ENCODE measurements at places on chromosomes 3 and 15.

- DNase-seq, result no peak
Observed at GRCh38 chr3:30747771-30748281, 141.4 kb downstream of the TGFBR2 start.

DNA sequence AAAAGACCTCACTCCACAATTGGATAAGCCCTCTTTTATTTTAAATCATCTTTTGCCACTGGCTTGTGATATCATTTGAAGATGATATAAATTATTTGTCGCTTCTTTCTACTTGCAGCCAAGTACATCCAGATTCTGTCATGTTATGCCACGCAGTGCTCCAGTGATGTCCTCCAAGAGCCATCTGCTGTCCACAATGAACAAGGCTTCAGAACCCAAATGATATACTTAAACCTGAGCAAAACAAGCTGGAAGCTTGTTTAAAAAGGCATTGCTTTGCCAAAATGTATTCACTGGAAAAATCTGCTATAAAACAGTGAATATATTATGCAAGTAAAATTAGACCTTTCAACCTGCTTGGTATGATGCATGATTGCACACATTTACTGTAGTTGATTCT lies 58.8 kb upstream of the ARL6 start:
- DNase-seq, result no peak

GRCh38 chr15:25532269-25533140 lies 93.7 kb upstream of the UBE3A start:
- no peak for DNase-seq

GRCh38 chr15:31461911-31462480 lies 135.4 kb downstream of the KLF13 start:
- no peak for DNase-seq

- DNase-seq, result no peak
Observed at GRCh38 chr15:78682693-78683410, 41.8 kb upstream of the CHRNB4 start.

- DNase-seq, result no peak
Observed at GRCh38 chr3:15645740-15646501, 44.4 kb downstream of the BTD start.

- DNase-seq, result no peak
Observed at GRCh38 chr3:185319801-185320200, 43.1 kb upstream of the MAP3K13 start.

GRCh38 chr15:66841953-66842681 lies 140.1 kb downstream of the SMAD6 start:
- DNase-seq, result no peak

DNA sequence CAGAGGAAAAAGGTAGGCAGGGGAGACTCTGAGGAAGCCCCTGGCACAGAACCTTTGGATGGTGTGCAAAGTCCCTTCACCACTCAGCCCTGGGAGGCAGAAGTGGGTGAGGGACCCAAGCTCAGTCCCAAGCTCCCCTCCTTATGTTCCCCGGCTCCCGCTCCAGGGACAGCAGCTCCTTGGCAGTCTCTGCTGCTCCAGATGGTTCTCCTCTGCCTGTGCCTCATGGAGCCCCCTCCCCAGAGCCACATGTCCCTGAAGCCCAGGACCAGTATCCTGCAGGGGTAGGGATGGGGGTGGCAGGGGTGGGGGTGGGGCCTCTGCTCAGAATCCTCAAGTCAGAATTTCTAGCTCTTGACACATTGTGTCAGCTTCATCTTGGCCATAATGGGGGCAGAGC lies 8.0 kb upstream of the CAMKV start:
- DNase-seq, result no peak

DNA sequence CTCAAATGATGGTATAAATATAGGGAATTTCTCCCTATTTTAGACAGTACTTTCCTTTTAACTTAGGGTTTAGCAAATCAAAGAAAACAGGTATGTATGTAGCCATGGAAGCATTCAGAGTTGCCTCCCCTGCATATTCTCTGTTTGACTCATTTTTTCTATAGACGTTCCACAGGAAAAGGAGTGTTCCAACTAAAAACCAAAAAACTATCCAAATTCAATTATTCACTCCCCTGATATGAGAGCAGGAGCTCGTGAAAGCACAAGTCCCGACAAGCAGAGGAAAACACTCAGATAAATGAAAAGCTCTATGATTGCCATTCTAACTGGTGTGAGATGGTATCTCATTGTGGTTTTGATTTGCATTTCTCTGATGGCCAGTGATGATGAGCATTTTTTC lies 119.5 kb downstream of the FRMD5 start:
- no peak for DNase-seq
